Activated gamma-delta T cell treated with Interleukin-2 at 50 U/mL for 16 hours (primary cell): ENCODE measurements at places on chromosomes 6 and 20.

DNA sequence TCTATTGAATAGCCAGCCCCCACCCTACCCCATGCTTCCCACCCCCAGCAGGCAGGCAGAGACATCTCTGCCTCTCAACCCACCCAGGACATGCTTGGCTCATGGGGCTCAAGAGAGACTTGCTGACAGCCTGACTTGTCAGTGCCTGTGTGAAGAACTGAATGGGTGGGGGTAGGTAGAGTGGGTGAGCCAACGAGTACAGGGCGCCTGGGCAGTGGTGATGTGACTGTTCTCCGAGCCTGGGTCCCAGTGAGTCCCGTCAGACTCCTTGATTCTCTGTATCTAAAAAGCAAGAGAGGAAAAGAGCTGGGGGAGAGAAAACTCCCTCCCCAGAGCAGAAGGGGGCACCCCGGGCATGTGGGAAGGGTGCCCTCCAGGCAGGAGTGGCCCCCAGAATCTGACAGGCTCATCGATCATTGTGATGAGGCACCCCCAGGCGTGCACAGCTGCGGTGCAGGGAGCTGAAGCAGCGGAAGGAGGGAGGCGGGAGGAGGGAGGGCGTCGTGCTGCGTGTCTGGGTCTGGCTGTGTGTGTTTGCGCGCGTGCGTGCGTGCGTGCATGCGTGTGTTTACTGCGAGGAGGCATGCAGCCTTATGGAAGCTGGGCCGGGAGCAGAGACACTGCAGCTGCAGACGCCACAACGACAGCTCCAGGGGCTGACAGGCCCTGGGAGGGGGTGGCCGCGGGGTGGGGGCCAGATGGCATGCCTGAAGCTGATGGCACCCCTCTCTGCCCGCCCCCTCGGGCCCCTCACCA, 40.2 kb downstream of the FOXP4 start:
- DNase-seq = no peak

DNA sequence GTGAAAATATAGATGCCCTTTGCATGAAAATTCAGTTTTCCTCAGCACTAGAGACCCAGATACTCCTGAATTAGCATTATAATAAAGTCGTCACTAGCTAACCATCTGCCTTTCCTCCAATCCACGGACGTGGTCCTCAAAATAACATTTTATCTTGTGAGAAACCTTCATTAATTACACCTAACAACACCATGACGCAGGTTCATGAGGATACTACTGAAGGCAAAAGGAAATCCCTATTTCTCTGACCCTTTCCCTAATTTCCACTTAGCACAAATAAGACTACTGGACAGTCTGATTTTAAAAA, 1.3 kb upstream of the PNISR start:
- no peak for DNase-seq

GRCh38 chr20:39210341-39211036, 248.3 kb downstream of the DHX35 start:
- DNase-seq = no peak

- no peak for DNase-seq
Measured at GRCh38 chr20:9482180-9482579, 32.2 kb upstream of the LAMP5 start.

DNA sequence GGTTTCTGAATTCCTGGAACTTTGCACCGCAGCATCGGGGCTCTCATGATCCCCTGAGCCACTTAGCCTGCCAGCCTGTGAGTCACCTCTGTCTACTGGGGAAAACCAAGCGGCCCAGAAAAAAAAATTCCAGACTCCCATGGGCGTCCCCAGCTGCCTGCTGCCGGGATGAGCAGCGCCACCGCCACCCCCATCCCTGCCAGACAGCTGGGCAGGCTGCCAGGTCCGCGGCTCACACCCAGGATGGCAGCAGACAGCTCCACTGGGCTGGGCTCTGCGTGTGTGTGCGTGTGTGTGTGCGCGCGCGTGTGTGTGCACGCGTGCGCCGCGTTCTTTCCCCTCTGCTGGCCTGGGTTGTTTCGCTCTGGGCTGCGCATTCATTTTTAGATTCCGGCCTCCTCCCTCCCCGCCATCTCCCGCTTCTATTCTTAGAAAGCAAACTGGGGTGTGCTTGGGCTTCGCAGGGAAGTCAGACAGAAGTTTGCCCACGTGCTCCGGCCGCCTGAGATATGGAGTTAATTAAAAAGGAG, 38.9 kb upstream of the PMEPA1 start:
- peak; percentile 28 for DNase-seq

GRCh38 chr6:130185658-130186057, 37.1 kb downstream of the SAMD3 start:
- DNase-seq = no peak

GRCh38 chr6:105211831-105212230, 32.0 kb upstream of the POPDC3 start:
- no peak for DNase-seq

- no peak for DNase-seq
Measured at GRCh38 chr20:63572788-63573646, 1.0 kb downstream of the HELZ2 start.

DNA sequence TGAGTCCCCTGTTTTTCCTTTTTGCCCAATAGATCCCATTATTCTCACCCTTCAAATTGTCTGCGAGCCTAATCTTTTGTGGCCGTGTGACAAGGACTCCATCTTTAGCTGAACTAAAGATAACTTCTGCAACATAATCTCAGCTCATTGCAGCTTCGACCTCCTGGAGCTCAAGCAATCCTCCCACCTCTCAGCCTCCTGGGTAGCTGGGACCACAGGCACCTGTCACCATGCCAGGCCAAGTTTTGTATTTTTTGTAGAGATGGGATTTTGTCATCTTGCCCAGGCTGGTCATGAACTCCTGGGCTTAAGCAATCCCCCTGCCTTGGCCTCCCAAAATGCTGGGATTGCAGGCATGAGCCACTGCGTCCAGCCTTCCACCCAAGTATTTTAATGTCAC, 161.0 kb downstream of the GJA1 start:
- DNase-seq = no peak

GRCh38 chr6:157670466-157671186, 152.4 kb upstream of the SNX9 start:
- no peak for DNase-seq

GRCh38 chr6:160730911-160731310, 28.9 kb downstream of the PLG start:
- no peak for DNase-seq

DNA sequence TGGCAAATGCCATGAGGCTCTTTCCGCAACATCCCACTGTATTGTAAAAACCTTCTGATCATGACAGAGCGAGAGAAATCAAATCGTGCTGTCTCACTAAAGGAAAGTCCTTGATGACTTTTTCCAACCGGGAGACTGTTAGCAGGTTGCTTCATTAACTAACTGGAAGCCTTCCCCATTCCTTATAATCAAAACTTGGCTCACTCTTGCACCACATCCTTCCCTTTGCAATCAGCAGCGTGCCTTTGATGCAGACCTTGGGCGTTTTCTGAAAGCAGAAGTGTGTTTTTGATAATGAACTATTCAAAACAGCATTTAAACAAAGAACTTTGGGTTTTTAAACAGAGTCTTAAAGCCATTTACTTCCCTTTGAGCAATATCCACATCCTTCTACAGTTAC, 96.2 kb upstream of the CNR1 start:
- DNase-seq = no peak

DNA sequence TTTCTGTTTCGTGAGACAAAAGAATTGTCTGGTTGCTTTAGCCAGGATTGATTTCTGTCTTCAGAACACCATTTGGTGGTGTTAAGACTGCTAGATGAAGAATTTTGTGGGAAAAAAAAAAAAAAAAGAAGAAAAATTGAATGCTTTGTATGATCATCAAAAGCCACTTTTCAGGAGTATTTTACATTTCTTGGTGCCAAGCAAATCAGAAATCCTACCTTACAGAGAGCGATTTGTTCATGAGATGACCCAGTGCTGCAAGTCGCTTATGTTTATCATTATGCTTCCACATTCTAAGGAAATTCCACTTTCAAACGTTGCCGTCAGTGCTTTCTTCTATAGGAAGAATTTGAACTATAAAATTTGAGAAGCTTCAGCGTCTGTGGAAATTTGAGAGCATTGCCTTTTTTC, 228.7 kb downstream of the BCKDHB start:
- DNase-seq = no peak

GRCh38 chr6:16299861-16300260, 61.5 kb downstream of the GMPR start:
- DNase-seq = no peak

DNA sequence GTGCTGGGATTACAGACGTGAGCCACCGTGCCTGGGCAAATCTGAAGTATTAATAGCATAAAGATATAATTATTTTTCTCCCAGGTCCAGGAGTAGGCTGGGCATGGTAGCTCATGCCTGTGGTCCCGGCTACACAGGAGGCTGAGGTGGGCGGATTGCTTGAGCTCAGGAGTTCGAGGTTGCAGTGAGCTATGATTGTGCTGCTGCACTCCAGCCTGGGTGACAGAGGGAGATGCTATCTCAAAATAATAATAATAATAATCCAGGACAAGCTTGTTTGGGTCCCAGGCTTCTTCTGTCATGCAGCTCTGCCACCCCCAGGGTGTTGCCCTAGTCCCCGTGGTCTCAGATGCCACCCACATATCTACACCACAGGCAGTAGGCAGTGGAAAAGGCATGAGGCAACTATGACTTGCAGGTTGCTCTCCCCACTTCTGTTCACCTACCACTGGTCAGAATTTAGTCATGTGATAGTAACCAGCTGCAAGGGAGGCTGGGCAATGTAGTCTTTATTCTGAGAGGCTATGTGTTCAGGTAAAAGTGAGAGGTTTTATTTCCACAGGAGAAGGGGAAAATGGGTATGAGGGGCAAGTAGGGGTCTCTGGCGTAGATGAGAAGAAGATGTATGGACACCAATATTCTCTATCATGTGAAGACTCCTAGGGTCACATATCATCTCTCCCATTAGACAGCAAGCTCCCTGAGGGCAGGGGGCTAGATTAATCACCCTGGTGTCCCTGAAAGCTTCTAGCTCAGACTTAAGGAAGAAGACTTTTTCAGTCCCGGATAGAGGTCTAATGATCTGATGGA, 25.7 kb downstream of the TCF15 start:
- no peak for DNase-seq

GRCh38 chr6:13398069-13398381, 69.7 kb upstream of the TBC1D7 start:
- no peak for DNase-seq
